ENCODE measurements at places on chromosomes 12 and 14. TPM values are rescaled to one million over a fixed set of nuclear protein-coding genes. Genes with fewer than 3 reads are reported as not detected.

The CCDC60 gene
- not detected for total RNA-seq

The SPX gene
- total RNA-seq = 0.76 TPM

The DPF3 gene
- total RNA-seq = 0.27 TPM

The COL2A1 gene
- 0.22 TPM for total RNA-seq

The SYT10 gene
- not detected for total RNA-seq

The PLEKHA5 gene
- 18.9 TPM for total RNA-seq

DNA sequence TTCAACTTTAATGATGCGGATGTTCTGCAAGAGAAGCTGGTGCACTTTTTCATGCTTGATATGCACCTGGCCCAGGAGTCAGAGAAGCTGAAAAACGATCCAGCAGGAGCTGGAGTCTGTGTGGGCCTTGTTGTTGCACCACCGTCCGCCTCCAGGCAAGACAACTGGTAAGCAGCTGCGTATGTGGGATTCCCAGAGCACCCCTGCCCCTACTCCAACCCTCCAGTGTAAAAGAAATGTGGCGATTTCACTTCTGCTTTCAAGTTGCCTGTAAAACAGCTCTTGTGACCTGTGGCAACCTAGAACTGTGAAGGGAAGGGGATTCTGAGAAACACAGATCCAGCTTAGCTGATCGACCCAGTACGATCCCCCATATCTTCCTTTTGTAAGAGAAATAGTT, 154.1 kb upstream of the PELI2 start:
- no peak for DNase-seq

- peak; percentile 84 for DNase-seq
These were observed 33.7 kb upstream of the ALG10B start for GRCh38 chr12:38282886-38283285.

DNA sequence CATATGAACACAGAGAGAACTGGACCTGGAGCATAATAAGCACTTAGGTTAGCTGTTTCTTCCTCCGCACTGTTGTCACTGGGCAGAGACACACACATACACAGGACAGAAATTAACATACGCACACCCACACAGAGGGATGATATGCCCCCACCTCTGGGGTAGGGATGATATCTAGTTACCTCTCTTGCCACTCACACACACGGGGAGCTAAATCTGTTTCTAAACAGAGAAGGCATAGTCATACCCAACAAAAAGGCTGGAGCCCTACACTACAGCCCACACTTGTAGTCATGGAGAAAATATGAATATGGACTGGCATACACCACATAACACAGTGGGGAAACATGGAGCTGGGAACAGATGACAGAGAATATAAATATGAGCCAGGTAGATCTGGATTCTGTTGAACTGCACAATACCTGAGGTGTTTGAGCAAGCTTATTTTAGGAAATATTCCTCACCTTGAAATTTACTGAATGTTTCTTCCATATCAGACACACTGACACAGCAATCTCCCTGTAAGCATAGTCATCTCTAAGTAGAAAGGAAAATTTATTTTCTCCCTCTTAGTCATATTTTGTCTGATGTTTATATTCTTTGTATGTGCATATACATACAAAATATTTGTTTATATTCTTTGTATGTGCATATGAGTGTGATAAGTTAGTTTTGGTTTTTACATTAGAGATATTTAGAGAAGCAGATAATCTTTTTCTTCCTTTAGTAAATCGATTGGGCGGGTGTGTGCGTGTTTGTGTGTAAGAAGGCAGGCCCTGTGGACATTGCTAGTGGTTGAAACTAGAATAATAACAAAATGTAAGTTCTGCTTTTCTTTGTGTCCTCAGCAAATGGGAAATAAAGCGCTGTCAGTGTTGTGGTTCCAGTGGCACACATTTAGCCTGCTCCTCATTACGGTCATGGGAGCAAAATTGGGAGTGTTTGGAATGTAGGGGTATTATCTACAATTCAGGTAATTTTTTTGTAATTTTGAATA, 20.9 kb upstream of the SCFD1 start:
- DNase-seq = no peak

- DNase-seq = peak; percentile 40
These were observed 68.9 kb upstream of the NCOR2 start for GRCh38 chr12:124636138-124636978.

- no peak for DNase-seq
These were observed 2.9 kb upstream of the SMOC1 start for GRCh38 chr14:69876221-69876847.

- DNase-seq = no peak
These were observed 33.8 kb upstream of the COL2A1 start for GRCh38 chr12:48038085-48038484.

DNA sequence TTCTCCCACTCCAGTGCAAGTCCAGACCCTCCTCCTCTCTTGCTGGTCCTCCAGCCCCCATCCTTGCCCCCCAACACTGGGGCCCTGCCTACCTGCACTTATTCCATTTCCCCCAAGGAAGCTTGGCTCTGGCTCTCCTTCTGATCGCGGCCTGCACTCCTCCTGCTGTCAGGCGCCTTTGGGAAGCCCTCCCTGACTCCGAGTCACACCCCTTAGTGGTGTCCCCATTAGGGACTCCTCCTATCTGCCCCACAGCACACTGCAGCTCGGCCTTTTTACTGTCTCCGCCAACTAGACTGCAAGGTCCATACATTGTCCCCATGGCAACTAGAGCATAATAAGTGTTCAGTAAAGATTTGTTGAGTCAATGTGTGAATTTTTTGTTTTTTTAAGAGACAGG, 32.9 kb downstream of the FIGNL2 start:
- DNase-seq = no peak

- no peak for DNase-seq
These were observed 748 bp downstream of the MAPKAPK5 start for GRCh38 chr12:111842556-111843396.

DNA sequence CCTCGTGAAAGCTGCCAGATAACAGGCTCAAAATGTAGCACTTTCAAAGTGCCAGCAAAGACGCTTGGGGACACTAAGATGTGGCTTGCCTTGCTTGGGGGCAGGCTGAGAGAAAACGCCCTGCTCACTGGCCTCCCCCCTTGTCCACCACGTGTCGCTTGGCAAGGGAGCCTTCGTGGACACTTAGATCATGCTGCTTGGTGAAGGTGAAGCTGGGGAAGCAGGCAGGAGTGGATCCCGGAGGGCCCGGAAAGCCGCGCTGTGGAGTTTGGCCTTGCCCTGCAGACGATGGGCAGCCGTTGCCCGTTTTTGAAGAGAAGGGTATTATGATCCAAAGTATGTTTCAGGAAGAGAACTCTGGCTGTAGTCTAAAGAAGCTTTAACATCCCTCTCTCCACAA, 53.4 kb upstream of the BDKRB2 start:
- DNase-seq = no peak

- DNase-seq = no peak
These were observed 138.7 kb upstream of the E2F7 start for GRCh38 chr12:77204083-77204482.

- no peak for DNase-seq
These were observed 13.2 kb downstream of the RPS6KA5 start for GRCh38 chr14:91047174-91047753.

DNA sequence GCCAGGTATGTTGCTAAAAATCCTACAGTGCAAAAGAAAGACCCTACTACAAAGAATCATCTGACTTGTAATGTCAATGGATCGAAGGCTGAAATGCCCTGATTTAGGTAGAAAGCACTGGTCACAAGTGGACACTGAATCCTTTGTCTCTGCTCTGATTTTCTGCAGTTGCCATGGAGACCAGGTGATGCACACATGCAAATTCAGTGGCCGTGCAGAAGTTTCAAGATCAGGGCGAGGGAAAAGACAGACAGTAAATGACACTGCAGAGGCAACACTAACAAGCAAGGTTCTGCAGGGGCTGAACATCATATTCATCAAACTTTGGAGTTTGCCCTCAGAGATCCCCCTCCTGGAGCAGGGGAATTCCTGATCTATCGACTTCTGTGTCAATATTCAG, 370.3 kb upstream of the TMEM132C start:
- no peak for DNase-seq

DNA sequence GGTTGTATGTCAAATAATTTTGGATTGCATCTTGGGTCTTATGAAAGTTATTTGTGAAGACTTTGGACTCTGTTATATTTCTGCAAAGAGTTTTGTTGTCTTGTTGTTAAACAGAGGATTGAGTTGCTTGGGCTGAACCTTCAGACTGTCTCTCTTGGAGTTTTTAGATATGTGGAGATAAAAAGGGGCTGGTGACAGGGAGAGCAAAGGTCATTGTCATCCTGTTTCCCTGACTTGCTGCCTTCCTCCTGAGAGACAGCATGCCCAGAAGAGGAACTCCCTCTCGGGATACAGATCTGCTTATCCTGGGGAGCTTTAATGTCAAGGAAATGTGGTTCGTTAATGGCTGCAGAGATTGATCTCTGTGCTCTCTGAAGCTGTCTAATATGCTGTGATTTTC, 47.6 kb upstream of the RFLNA start:
- DNase-seq = no peak

DNA sequence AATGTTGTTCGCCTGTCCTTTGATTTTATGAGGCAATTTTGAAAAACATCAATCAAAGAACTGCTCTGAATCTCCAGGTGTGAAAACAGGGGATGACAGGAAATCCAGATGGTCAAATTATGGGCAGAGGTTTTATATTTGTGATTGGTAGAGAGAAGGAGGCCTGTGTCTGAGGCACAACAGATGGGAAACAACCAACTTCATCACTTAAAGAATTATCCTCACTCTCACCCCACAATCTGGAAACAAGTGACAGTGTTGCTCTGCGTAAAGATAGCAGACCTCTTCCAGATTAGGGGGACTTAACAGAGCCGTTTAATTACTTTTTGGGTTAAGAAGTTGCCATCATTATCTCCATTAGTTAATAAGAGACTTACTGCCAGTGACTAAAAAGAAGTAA, 64.1 kb upstream of the EGLN3 start:
- DNase-seq = no peak

GRCh38 chr14:64729386-64730060, 25.3 kb downstream of the PLEKHG3 start:
- no peak for DNase-seq

- no peak for DNase-seq
These were observed 1059.8 kb downstream of the TMEM121 start for GRCh38 chr14:106586098-106586704.

GRCh38 chr12:28975564-28976340, 173.3 kb upstream of the FAR2 start:
- no peak for DNase-seq

DNA sequence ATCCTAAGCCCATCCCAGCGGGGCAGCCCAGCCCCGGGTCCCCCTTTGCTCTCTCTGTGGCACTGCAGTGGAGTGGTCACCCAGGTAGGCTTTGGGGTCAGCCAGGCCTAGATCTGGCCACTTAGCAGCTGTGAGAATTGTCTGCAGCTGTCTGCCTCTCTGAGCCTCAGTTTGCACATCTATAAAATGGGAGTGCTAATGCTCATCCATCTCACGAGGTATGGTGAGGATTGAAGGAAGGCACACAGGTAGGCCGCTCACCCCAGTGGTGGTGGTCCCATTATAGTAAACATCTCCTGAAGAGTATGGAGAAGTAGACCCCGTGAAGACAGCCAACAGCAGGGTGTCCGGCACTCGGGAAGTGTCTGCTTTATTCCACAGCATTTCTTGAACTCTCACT, 9.2 kb downstream of the FOXN4 start:
- DNase-seq = no peak

DNA sequence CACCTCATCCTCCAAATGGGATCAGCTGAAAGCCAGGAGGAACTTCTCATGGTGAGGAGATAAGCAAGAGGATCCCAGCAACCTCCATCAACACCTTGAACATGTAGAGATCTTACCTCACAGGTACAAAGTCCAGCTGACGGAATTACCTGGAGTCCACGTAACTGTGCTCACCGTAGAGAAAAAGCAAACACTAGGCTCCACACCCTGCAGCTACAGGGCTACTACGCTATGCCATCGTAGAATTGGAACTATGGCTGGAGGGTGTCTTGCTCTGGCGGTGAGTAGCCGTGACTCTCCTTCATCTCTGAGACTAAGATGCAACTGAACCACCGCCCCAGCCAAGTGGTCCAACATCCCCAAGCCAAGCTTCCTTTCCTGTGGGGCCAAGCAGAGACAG, 50.5 kb downstream of the CRY1 start:
- DNase-seq = no peak

- DNase-seq = no peak
These were observed 6.8 kb upstream of the RASAL1 start for GRCh38 chr12:113142173-113142885.

All from HCT116 (cell line).